ENCODE measurements at places on chromosomes 4 and X. TPM values are rescaled to one million over a fixed set of nuclear protein-coding genes. Genes with fewer than 3 reads are reported as not detected.

Gene EVC2
- 11.5 TPM for total RNA-seq

- DNase-seq = no peak
Observed at GRCh38 chrX:71105628-71106027, 912 bp downstream of the CXorf65 start.

DNA sequence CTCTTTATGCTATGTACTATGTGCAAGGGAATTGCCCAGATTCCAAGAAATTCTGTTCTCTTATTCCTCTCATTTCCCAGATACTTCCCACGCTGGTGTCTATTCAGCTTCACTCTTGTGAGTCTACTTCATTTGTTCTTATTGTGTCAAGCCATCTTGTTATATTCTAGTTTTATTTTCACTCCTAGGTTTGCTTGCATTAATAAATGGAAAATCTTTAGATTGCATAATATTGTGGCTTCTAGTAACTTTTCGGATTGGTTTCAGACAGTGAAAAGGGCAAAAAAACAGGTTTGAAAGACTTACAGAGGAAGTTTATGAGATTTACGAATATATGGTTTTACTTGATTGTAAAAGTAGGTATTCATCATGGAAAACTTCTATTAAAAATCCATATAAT is 128.4 kb downstream of the BTC start:
- DNase-seq = no peak

DNA sequence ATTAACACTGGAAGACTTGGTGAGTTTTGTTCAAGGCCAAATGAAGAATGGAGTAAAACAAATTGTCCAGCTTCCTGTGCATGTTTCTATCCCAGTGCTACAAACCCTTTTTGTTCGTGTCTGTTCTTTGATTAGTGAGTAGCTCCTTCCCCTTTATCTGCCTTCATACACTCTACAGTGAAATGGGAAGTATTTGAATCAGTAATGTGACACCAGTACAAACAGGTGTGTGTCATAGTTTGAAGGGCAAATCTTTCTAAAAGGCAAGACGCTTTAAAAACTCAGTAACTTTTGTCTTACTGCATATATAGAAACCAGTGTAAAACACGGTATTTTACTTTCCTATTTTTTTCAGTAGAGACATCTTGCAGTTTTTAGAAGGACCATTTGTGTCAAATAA is 5.9 kb downstream of the ARHGEF38 start:
- peak; percentile 7 for DNase-seq

DNA sequence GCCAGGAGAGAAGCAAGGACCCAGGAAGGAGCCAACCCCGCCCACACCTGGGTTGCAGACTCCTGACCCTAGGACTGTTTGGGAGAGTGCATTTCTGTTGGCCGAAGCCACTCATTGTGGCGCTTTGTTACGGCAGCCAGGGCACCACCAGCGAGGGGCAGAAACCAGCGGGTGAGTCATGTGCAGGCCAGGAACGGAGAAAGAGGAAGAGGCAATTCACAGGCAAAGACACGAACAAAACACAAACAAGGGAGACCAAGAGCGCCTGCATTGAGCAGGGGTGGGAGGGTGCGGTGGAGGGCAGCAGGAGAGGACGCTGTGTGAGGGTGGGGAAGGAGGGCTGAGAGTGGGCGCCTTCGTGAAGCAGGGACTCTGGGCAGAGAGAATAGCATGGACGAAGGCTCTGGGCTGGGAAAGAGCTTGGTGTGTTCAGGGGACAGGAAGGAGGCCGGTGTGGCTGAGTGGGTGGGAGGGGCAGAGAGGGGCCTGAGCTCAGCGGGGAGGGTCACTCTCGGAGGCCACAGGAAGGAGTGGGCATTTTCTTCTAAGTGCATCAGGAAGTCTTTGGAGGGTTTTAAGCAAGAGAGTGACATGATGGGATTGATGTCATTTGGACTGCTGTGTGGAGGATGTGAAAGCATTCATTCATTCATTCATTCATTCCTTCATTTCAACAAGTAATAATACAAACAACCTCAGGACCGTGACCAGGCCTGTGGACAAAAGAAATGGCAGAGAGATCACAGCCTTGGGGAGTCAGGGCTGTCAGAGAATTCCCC is 12.2 kb upstream of the WFS1 start:
- peak; percentile 40 for DNase-seq

Gene AFF1
- 67.2 TPM for total RNA-seq

Gene RNF150
- total RNA-seq = 6.1 TPM

DNA sequence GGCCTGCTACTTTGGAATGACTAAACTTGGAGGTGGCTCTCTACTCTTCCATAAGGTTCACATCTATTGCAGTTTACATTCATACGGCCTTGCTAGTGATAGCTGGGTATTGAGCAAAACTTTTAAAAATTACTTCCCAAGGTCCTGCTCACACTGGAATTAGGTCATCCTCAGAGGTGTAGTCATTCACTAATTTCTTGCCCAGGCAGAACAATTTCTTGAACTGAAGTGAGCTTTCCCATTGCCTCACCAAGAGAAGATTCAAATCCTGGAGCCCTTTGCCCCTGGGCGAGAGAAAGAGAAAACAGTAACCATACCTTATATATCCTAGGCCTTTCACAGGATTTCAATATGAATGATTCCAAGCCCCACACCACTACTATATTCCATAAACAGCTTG is 109.2 kb downstream of the GUCY2F start:
- DNase-seq = no peak

DNA sequence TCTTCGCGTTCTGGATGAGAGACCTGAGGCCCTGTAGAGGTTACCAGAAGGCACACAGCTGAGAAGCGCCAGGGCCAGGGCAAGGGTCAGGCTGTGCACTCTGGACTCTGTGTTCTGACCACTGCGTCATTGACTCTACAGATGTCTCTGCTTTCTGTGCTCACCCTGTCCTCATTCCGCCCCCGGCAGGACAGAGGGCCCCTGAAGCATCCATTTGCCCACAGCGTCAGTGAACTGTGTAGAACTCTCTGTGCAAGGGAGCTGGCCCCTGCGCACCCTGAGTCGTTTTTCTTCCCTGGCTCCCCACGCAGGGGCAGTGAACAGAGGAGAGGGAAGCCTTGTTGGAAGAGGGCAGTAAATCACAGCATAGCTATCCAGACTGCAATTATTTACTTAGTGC is 6.1 kb upstream of the WAS start:
- DNase-seq = no peak

DNA sequence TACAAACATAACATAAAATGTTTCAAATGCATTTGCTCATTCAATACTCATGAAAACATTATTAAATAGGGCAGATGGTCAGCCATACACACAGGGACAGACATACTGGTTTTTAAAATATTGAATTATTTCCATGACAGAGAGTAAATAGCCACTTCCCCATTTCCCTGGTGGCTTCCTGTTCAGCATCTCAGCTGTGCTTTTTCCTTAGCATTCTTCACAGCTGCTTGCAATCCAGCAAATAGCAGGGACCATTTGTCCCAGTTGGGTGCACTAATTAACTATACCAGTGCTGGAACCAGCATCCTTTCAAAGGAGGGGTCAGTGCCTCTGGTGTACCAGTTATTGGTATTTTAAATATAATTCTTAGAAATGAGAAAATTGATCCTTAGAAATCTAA is 964.7 kb downstream of the RAB28 start:
- DNase-seq = no peak

GRCh38 chrX:1139185-1139500 is 73.3 kb downstream of the CRLF2 start:
- DNase-seq = no peak

GRCh38 chr4:143285696-143286437 is 50.8 kb upstream of the GAB1 start:
- no peak for DNase-seq
